ENCODE measurements at places on chromosomes 4 and X.

DNA sequence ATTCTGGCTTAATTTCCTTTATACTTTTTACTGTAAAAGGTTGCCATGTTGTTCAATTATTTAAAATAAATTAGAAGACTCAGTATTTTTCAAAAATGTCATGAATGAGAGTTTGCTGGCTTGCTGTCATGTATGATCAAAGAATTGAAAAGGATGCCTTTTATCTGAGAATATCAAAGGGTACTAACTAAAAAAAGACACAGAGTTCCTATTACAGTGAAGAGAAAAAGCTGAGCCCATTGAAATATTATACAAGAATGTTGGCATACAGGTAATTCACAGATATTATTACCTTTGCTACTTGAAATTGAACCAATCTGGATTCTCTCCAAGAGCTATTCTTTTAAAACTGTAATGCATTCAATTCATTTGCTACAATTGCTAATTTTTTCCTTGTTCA, 200.0 kb downstream of the PPP3CA start:
- no peak for DNase-seq

DNA sequence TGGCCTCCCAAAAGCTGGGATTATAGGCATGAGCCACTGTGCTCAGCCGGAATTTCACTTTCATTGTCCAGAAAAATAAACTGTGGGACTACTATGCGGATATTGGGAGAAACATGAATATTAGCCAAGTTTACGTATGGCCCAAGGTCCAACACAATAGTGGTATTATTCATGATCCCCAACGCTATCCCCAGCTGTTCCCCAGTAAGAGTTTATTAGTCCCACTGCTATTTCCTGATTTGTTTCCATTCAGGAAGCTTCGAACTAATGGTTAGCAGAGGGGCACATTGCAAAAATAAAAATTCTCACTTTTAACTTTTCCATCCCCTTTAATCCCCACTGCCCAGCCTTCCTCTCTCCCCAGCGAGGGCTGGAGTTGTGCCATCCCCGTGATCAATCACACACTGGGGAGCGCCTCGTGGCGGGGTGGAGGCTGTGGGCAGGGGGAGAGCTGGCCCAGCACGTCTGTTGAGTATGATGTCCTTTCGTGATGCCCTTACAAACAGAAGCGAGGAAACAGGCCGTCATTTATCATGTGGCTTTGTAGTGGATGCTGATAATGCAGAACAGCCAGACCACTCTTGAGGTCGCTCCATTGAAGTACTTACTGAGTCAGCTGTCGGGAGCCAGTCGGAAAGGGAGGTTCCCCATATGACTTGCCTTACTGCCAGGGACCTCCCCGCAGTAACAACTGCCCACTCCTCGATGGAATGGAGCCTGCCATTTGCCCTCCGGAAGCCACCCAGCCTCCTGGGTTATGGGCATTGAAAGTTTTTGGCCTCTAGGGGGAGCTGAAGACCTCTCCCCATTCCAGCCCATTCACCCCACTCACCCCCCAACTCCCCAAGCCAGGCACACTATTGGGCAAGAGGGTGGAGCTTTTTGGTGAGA, 117.0 kb downstream of the KDR start:
- DNase-seq = no peak

GRCh38 chr4:52788806-52789205, 37.6 kb upstream of the ERVMER34-1 start:
- DNase-seq = no peak

DNA sequence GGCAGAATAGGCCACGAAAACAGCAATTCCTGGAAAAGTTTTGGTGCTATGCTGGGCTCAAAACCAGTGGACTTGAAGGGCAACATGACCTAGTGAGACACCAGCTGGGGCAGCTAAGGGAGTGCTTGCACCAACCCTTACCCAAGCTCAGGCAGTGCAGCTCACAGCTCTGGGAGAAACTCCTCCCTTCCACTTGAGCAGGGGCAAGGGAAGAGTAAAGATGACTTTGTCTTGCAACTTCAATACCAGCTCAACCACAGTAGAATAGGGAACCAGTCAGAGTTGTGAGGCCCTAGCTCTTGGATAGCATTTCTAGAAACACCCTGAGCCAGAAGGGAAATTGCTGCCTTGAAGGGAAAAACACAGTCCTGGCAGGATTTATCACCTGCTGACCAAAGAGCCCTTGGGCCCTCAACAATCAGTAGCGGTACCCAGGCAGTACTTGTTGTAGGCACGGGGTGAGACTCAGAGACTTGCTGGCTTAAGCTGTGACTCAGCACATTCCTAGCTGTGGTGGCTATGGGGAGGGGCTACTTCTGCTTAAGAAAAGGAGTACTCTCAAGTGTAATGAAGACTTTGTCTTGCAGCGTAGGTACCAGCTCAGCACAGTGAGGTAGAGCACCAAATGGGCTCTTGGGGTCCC, 19.7 kb upstream of the ABCG2 start:
- DNase-seq = no peak

GRCh38 chrX:124501586-124501985, 155.2 kb downstream of the SH2D1A start:
- no peak for DNase-seq
